Stimulated activated CD4-positive, alpha-beta T cell treated with anti-CD3 and anti-CD28 coated beads, TNF-alpha, amount 100 ng/mL, for 1 hour (primary cell): ENCODE measurements at places on chromosomes 5 and 9.

GRCh38 chr5:127602481-127602880 lies 46.4 kb upstream of the CTXN3 start:
- no peak for DNase-seq

DNA sequence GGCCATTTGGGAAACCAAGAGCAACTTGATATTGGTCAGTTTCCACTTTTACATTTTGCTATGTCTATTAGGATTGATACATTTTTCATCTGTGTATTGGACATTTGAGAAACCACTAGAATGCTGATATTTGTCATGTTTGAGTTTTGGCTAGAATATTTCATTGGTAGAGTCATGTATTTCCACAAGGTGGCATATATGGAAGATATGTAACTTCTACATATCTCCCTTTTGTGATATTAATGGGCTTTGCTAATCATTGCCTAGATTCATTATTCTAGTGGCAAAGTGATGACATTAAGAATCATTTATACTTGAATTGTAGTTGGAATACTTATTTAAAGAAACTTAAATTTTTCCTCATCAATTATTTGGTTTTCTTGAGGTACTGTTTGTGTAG lies 692.9 kb upstream of the EDIL3 start:
- DNase-seq = no peak

GRCh38 chr5:150190503-150190979 lies 679 bp downstream of the SLC6A7 start:
- DNase-seq = no peak

DNA sequence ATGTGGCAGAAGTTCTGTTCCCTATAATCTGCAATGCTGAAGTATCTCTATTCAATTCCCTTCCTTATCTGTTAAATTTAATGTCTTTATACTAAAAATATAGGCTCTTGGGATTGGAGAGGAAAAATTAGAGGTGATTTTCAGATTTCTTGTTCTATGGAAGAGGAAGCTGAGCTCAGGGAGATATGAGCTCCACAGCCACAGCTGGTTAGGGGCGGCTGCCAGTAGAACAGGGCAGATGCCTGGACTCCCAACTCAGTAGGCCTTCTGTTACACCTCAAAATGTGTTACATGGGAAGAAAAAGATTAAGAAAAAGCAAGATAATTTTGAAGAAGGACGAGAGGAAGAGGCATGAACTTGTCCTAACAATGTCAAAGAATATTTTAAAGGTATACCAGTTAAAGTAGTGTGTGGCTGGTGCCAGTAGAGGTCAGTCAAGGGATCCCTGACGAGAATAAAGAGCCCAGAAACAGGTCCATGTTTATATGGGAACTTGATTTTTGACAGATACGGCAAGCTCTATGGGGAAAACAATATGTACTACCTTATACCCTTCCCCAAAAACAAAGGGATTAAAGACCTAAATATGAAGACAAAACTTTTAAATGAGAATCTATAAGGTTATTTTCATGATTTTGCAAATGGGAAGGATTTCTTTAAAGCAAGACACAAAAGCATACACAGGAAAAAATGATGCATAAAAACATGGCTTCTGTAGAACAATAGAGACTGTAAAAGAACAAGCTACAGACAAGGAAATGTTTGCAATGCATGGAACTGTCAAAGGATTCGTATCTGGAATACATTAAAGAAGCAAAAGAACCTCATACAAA lies 28.7 kb downstream of the DNAJC21 start:
- DNase-seq = no peak

- DNase-seq = no peak
These were observed 34.0 kb downstream of the ZNF618 start for GRCh38 chr9:113910036-113910639.

- no peak for DNase-seq
These were observed 75.6 kb downstream of the ARHGEF28 start for GRCh38 chr5:73701566-73701965.
